ENCODE measurements at places on chromosomes 3 and 15.
A peak's percentile ranks its signal among the peaks of the same experiment; 100 is the strongest.

DNA sequence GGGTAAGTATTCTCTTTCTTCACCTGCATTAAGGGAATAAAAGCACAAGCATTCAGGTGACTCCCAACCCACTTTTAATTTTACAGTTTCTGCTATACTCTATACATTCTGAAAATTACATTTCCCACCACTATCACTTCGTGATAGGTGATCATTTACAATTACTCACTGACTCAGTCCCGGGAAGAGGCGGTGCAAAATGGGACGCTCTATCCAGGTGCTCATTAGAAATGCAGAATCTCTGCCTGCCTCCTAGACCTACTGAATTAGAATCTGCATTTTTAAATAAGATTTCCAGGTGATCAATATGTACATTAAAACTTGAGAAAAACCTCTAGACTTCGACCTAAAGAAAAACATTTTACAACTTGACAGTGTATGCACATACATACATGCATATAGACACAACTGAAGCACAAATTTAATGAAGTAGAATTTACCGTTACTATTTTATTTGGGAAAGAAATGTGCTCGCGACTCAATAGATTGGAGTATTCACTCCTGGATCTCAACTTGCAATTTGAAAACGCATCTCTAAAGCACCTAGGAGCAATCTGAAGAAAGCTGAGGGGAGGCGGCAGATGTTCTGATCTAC, 598 bp upstream of the TGFBR2 start:
- DNase-seq: no peak

DNA sequence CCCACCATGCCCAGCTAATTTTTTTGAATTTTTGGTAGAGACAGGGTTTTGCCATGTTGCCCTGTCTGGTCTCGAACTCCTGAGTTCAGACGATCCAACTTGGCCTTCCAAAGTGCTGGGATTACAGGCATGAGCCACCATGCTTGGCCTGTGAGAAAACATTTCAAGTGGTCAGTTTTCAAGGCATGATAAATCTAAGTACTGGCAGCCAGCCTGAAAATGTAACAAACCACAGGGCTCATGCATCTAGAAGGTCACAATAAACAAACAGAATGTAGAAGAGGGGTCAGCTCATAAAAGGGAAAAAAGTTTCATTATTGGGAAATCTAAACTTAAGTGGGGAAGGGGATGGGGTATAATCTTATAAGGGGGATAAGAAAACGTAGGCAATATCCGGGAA, 39.9 kb downstream of the PPCDC start:
- DNase-seq: no peak

DNA sequence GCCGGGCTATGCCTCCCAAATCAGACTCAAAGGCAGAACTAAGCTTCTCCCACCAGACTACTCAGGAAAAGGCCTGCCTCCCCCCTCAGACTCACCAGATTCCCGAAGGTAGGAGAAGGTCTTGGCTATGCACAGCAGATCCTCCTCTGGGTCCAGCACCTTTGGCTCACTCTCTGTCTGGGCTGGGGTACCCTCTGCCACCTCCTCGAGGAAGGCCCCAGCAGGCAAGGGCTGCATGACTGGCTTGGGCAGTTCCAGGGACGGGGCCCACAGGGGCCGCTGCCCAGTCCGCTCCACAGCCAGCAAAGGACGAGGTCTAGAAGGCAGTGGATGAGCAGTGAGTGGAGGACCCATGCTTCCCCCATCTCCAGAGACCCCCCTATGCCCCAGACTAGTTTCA, 3.3 kb downstream of the CISH start:
- DNase-seq: no peak

- DNase-seq: no peak
Measured at GRCh38 chr3:58359621-58360020, 26.9 kb downstream of the PXK start.

DNA sequence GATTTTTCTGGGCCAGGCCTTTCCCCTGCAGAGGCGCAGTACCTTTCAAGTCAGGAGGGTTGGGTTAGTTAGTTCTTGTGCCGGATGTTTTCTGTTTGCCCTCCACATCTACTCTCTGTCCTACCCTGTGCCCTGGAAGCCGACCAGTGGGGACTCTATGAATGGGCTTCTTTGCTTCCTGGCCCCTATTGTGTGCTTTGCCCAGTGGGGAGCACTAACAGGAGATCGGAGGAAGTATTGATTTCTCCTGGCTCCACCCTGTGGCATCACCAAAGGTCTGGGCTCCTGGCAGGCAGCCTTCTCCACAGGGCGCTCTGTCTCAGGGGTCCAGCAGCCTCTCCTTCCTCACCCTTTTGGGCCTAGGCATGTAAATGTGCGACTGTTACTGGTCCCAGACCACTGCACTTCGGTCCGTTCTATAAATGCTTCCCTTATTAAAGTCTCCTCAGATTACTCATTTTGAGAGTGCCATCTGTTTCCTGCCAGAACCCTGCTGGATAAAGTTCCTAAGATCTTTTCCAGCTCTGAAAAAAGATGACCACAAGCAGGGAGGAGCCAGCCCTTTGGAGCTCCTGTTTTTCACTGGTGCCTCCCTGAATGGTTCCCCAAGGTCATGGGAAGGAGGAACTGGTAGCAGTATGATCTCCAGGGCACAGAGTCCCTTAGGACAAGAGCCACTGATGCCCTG, 44.5 kb downstream of the CTDSPL start:
- peak; percentile 81 for DNase-seq

GRCh38 chr15:31385736-31386135, 59.1 kb downstream of the KLF13 start:
- no peak for DNase-seq

GRCh38 chr3:122688996-122689395, 8.4 kb downstream of the PARP14 start:
- peak; percentile 67 for DNase-seq

DNA sequence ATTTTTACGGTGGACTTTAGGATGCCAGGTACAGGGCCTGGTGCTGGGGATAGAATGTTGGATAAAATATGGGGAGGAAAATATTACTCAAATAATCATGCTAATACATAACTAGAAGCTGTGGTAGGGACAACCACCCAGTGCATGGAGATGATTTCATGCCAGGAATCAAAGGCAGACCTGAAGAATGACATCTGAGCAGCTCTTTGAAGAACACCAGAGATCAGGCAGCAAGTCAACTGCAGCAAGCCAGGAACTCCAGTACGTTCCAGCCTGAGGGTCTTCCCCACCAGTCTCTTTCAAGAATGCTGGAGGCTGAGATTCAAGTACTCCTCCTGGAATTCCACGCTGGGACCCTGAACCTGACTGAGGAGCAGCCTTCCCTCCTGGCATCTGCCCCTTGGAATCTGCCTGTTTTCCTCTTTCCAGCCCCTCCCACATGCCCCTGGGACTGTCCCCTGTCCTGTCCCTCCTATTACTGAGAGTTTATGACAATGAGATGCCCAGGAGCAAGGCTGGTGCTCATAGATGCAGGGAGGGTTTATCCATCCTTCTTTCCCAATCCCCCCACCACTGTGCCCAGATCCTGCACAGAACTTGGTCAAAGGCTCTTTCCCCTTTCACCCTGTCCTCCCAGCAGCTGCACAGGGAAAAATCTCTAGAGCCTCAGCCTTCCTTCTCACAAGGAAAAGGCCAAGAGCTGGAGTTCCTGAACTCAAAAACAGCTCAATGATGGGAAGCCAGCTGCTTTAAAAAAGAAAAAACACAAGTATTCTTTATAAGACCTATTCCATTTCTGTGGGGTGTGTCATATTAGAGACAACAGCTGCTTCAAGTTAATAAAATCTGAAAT, 68.0 kb downstream of the PDZRN3 start:
- no peak for DNase-seq

DNA sequence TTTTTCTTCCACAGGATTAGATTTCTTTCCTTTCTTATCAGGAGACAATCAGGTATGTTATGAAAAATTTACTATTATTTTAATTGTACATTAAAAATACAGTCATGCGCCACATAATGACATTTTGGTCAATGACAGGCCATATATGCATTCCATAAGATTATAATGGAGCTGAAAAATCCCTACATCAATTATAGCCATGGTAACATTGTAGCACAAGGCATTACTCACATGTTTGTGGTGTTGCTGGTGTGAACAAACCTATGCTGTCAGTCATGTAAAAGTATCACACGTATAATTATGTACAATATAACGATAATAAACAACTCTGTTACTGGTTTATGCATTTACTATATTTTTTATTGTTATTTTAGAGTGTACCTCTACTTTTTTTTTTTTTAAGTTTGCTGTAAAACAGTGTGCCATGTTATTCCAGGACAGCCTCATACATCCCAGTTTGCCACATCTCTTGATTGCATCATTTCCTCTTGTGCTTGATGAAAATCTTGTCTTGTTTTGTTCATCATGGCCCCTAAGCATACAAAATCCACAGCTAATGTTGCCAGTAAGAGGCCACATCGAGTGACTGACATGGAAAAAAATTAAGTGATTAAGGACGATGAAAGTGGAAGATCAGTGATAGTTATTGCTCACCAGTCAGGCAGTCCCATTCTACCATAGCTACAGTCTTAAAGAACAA, 21.4 kb downstream of the CALML4 start:
- DNase-seq: no peak

DNA sequence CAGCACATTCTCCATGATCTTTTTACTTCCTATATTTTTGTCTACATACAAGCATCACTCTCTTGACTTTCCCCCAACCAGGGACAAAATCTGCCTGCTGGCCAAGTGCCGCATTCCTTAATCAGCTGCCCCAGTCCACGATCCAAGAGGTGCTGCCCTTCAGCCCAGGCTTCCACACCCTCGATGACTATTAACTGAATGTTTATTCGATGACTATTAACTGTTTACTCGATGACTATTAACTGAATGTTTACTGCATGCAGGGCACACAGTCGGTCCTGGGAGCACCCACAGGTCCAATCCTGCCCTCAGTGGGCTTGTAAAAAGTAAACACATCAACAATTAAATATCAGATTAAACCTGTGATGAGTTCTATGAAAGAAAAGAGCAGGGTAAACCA, 256.9 kb downstream of the ARRDC4 start:
- DNase-seq: no peak

DNA sequence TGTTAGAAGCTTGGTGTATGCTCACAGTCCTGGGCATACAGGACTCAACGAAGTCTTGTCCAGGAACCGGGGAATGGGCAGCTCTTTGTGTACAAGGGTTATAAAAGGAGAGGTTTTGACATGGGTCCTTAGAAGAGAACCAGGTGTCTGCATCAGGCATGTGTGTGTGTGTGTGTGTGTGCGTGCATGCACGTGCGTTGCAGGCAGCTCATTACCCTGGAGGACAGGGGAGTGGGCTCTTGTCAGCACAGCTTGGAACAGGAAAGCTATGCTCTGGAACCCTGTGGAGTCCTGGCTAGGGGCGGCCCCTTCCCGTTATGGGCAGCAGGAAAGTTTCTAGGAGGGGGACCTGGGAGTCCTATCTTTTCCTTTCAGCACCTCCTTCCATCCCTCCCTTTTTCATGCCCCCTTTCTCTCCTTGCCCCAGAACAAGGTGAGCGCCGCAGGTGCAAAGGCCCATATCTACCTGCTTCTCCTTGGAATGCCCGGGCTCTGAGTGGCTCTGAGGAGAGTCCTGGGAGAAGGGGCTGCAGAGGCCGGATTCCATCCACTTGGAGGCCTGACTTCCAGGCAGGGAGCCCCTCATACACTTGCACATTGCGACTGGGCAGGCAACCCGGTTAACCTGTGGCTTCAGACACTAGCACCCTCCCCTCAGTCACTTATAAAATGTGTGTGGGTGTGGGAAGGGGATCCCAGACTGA, 33.9 kb upstream of the LCTL start:
- no peak for DNase-seq

GRCh38 chr3:108485146-108485545, 25.2 kb downstream of the MYH15 start:
- no peak for DNase-seq

GRCh38 chr3:106533788-106534160, 665.0 kb upstream of the CBLB start:
- no peak for DNase-seq

DNA sequence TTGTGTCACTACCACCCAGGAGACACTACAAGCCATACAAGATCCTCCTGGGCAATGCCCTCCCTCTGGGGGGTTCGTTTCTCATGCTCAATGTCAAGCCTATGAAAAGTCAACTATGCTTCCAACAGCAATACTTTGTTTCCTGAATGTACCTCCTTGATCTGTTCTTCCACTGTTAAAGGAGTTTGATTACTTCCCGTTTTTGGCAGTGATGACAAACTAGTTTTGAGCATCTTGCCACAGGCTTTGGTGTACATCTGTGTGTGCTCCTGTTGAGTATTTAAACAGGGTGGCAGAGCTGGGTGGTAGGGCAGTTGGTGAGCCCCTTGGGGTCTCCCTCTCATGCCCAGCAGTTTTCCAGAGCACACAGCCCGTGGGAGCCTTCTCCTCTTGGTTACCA, 81.4 kb downstream of the IL12A start:
- no peak for DNase-seq
